ENCODE measurements at places on chromosomes 4 and X. TPM values are rescaled to one million over a fixed set of nuclear protein-coding genes. Genes with fewer than 3 reads are reported as not detected.

- no peak for DNase-seq
Measured at GRCh38 chr4:69920874-69921273, 10.0 kb upstream of the CSN1S1 start.

DNA sequence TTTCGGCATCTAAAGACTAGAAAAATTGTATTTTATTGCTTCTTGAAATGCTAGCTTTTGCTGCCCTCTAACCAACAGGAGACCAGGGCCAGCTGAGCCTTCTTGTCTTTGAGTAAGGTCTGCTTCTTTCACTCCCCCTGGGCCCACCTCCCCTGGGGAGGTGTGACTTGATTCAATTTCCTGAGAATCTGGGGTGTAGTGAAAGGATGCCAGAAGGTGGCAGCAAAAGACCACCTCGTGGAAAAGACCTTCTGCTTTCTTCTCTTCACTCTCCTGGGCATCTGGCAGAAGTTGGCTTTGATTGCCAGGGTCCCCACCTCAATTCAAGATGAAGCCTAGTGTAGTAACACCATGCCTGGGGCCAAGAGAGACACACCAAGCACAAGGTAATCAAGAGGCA lies 96.5 kb upstream of the MAOA start:
- peak; percentile 41 for DNase-seq

DNA sequence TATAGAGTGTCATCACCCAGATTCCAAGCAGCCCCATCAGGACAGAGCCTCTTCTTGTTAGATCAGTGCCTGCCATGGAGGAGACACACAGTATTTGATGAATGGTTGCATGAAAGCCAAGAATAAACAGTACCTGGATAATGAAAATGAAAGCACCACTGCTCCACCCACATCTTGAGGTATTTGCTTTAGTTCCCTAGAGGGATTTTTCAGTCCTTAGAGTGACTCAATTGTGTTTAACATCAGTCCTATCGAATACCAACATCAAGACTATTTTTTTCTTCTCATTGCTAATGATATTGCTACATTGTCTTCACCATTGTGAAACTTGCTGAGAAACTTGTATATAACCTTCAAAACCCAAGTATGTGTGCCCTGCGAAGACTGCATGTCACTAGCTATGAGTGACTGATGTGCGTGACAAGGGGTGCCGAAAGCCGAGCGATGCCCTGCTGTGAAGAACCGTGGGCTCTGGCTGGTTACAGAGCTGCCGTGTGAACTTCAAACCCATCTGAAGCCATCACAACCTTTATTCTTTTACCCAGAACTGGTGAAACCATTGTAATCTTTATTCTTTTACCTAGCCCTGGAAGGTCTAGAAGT lies 211.3 kb upstream of the FAT1 start:
- DNase-seq = no peak

The ITIH6 gene
- not detected for polyA plus RNA-seq

- no peak for DNase-seq
Measured at GRCh38 chr4:71221510-71222466, 117.0 kb upstream of the SLC4A4 start.

DNA sequence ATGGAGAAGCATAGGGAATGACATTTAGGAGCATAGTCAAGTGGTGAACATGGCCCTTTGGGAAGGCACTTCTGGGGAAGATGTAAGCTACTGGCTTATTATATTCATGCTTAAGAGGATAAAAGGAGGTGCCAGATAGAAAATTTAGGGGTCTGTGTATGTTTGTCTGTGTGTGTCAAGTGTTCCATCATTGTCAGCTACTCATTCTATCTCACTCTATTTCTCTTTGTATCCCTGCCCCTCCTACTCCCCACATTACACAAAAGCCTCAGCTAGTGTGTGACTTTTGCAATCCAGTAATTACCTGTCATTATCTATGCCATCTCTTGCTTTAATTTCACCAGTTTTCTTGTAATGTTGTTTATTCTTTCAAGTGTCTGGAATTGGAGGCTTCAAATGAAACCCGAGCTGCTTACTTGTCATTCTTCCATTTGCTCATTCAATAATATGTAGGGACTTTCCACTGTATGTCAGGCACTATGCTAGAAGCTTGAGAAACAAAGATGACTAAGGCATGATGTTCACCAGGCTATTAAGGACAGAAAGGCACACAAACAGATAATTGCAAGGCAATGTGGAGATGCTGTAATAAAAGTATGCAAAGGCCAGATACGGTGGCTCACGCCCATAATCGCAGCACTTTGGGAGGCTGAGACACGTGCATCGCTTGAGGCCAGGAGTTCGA lies 229.8 kb upstream of the TEX13C start:
- peak; percentile 4 for DNase-seq

The DUX4 gene
- polyA plus RNA-seq = not detected

DNA sequence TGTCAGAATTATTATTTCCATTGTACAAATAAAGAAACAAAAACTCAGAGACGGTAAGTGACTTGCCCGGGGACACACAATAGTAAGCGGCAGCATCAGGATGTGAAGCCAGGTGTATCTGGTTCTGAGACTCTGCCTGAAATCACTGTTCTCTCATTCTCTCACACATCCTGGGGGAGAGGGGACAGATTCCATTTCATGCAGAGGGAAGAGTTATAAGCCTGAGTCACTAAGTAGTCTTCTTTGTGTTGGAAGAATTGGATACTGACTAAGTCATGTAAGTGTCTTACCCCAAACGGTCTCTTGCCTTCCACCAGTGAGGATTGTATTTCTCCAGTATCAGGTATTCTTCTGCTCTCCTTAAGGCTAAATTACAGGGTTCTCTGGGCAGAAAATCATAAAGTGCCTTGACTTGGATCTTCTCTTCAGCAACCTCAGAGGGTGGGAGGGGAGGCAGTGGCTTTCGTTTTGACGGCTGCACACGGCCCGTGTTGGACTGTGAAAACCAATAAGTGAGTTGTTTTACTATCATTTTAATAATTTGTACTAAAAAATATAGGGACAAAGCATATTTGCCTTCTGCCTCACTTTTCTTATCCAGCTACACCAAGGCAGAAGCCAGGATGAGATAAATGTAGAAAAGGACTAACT lies 21.9 kb downstream of the TXK start:
- DNase-seq = no peak

- DNase-seq = no peak
Measured at GRCh38 chrX:721354-721753, 90.8 kb downstream of the SHOX start.

The USO1 gene
- 60.4 TPM for polyA plus RNA-seq

GRCh38 chr4:9962611-9963314 lies 58.5 kb downstream of the SLC2A9 start:
- DNase-seq = no peak

GRCh38 chr4:104494822-104495559 lies at the start of gene CXXC4:
TSS of gene CXXC4 (minus strand) at chr4:104494894. CDS start at chr4:104491802, 3,092 bp downstream.
- peak; percentile 18 for DNase-seq

DNA sequence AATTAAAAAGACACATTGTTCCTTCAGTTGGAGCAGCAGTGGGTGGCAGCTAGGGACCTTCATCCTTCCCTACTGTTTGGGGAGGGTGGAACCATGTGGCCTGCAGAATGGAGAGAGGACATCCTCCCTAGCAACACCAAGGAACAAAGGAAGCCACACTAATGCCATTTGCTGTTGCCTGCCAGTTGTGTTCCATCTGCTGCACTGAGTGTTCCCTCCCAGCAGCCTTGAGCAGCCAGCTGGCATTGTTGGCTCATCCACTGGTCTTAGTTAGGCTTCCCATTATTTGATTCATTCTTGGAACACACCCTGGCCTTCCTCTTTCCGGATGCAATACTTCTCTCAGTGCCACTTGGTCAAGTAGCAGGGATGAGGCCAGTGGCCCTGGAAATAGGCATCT lies 25.0 kb upstream of the HMGB3 start:
- no peak for DNase-seq

- no peak for DNase-seq
Measured at GRCh38 chrX:29862126-29862677, 353.2 kb upstream of the MAGEB2 start.

- DNase-seq = peak; percentile 57
Measured at GRCh38 chrX:48591255-48591791, 6.0 kb upstream of the WDR13 start.

DNA sequence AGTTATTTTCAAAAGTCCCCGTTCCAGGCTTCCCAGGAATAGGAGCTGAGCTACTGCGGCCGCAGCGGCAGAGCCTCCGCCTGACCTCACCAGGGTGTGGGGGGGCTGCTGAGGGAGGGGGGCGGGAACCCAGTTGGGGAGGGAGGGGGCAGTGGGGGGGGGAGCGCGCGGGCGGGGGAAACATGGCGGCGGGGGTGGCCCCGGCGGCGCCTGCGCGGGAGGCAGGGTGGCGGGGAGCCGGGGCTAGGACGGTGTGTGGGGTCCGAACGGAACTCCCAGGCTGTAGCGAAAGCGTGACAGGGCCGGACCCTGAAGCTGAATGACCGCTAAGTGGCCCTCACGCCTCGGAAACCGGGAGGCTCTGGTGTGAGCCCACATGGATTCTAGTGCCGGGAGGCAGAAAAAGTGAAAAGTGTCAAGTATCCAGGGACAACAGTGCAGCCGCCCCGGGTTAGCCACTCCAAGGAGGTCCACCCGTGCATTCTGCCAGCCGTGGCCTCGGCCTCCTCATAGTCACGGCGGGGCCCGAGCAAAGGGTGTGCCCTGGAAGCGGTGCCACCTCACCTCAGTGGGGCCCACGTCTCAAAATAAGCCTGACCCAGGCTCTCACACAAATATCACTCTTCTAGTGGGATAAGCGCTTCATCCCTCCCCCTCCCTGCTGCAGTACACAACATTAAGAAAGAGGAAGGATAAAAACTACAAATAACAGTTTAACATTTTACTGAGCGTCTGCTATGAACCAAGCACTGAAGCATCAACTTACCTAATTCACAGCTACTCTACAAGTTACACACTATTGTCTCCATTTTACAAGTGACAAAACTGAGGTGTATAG lies at the start of gene KLHL13:
Gene KLHL13, minus strand, starts transcription at position 98 of the 838 bp plus-strand sequence. CDS start 88,337 bp downstream, outside the sequence.
- peak; percentile 15 for DNase-seq

GRCh38 chr4:172938072-172938829 lies 230.4 kb upstream of the GALNT7 start:
- DNase-seq = no peak

The HS3ST1 gene
- polyA plus RNA-seq = 0.07 TPM

The CT55 gene
- not detected for polyA plus RNA-seq

The C4orf36 gene
- 1.5 TPM for polyA plus RNA-seq

- no peak for DNase-seq
Measured at GRCh38 chr4:48636911-48637310, 143.2 kb downstream of the FRYL start.

GRCh38 chr4:26609868-26610267 lies 26.0 kb downstream of the TBC1D19 start:
- DNase-seq = no peak

The CORIN gene
- not detected for polyA plus RNA-seq

DNA sequence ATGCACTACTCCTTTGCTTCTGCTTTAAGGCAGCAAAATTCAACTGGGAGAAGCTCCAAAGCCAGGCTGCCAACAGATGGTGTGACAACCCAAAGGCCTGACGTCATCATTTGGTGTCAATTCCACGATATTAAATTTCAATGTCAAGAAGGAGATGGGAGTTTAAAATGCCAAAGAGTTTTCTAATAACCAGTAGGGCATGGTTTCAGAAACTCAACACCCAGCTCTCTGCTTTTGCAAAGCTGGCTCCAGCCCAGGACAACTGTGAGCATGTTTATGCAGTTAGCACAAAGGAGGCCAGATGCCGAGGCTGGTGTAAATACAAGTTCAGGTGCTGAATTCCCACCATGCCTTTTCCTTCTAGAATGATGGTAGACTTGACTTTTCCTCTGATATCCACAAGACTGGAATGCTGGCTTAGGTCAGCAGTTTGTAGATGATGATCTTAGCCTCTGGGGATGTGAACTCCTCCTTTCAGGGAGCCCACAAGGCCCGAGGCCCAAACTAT lies 67.3 kb downstream of the AFAP1 start:
- no peak for DNase-seq

- DNase-seq = no peak
Measured at GRCh38 chr4:38026158-38026740, 66.1 kb downstream of the PTTG2 start.

The GAGE2A gene
- polyA plus RNA-seq = not detected

The NDNF gene
- not detected for polyA plus RNA-seq

- DNase-seq = peak; percentile 18
Measured at GRCh38 chrX:9114245-9114644, 80.3 kb upstream of the FAM9B start.

GRCh38 chrX:150870029-150870428 lies 28.4 kb downstream of the CD99L2 start:
- DNase-seq = no peak

GRCh38 chr4:137389911-137390520 lies 142.3 kb downstream of the PCDH18 start:
- no peak for DNase-seq

The C1GALT1C1 gene
- 35.9 TPM for polyA plus RNA-seq

DNA sequence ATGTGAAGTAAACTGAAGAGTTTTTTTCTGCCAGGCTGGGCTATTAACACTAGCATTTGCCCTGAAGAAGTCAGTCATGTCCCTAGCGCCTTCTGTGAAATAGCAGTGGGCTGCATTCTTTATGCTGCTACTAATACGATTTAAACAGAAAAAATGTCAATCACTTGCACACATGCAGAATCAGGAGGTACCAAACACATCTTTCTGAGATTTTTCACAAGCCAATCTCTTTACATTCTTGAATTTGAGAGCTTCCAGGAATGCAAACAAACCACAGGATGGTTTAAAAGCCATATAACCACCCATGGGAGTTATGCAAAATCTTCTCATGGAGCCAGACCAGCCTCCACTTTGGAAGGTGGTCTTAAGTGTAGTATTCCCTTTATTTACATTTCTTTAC lies 220.1 kb downstream of the IQCM start:
- no peak for DNase-seq

The CSAG2 gene
- not detected for polyA plus RNA-seq

GRCh38 chr4:20572976-20573375 lies 127.3 kb upstream of the PACRGL start:
- DNase-seq = no peak

GRCh38 chr4:169098532-169098931 lies 88.5 kb upstream of the CBR4 start:
- no peak for DNase-seq

- DNase-seq = peak; percentile 45
Measured at GRCh38 chr4:30714408-30715031, 5.6 kb upstream of the PCDH7 start.

- DNase-seq = no peak
Measured at GRCh38 chrX:38282049-38282448, 45.3 kb downstream of the RPGR start.

- DNase-seq = no peak
Measured at GRCh38 chr4:85744950-85745349, 270.0 kb downstream of the ARHGAP24 start.

GRCh38 chr4:182231496-182231895 lies 11.7 kb upstream of the TENM3 start:
- no peak for DNase-seq

- DNase-seq = no peak
Measured at GRCh38 chrX:65866146-65866545, 173.7 kb downstream of the VSIG4 start.

The VEGFC gene
- 11.2 TPM for polyA plus RNA-seq

- DNase-seq = no peak
Measured at GRCh38 chrX:1300449-1300848, 31.8 kb downstream of the CSF2RA start.

DNA sequence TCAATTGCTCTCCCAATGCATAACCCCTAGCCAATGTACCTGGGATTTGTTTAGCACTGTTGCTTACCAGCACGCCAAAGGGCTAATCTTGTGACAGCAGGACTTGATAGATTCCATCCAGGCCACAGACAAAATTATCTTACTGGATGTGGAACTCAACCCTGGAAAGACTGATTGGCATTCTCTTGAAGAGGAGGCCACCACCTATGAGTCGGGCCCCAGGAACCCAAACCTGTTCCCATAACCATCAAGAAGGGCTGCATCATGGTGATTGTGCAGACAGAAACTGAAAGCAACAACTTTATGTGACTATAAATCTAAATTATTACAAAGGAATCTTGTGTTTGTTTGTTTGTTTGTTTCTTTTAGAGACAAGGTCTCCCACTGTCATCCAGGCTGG lies 19.9 kb upstream of the TMEM255A start:
- no peak for DNase-seq
